ENCODE measurements at places on chromosomes 2 and 18.

- peak; percentile 67 for DNase-seq
These were observed 14.2 kb upstream of the CXCR4 start for GRCh38 chr2:136131961-136132824.

- DNase-seq = no peak
These were observed 1139.5 kb downstream of the BCL11A start for GRCh38 chr2:59413751-59414570.

GRCh38 chr2:20650393-20650876 lies 463 bp downstream of the HS1BP3 start:
- peak; percentile 28 for DNase-seq

GRCh38 chr2:119523383-119523951 lies 816 bp downstream of the SCTR start:
- DNase-seq = no peak

DNA sequence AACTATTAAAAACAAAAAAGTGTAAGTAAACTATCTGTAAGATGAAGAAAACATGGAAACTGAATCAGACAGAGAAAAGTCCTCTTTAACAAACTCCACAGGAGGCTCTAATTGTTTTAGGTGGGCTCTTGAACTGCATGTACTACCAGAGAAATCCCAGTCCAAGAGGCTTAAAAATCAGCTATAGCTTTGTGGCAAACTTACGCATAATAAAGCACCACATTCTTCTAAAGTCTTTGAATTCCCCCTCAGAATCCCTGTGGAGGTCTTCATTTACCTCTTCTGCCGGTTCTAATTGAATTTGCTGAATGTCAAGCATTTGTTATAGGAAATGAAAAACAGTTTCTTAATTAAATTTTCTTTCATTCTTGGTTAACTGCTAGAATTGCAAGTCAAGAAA lies 40.8 kb downstream of the CHN1 start:
- DNase-seq = no peak

DNA sequence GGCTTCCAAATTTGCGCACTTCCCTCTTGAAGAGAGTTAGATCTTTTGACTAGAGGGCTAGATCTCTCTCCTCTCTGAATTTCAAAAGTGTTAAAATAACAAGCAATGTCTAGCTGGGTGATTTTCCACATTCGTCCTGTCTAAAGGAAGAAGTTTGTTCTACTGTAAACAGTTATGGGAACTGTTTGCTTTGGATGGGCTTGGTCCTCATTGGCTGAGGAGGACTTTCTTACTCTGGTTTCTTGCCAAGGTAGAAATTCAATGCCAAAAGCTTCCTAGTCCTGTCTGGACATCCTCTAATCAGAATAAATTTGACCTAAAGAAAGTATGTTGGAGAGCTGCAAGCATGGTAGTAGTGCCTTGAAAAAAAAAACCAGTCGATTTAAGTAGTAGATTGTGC lies 47.4 kb upstream of the RAPH1 start:
- DNase-seq = no peak

- no peak for DNase-seq
These were observed 289.1 kb downstream of the TRIB2 start for GRCh38 chr2:13005761-13006335.
